Skeletal muscle cell (primary cell): ENCODE measurements at places on chromosomes 4 and X.
A peak's percentile ranks its signal among the peaks of the same experiment; 100 is the strongest.

- DNase-seq, result no peak
Measured at GRCh38 chrX:31147175-31147574, 75.3 kb upstream of the FTHL17 start.

DNA sequence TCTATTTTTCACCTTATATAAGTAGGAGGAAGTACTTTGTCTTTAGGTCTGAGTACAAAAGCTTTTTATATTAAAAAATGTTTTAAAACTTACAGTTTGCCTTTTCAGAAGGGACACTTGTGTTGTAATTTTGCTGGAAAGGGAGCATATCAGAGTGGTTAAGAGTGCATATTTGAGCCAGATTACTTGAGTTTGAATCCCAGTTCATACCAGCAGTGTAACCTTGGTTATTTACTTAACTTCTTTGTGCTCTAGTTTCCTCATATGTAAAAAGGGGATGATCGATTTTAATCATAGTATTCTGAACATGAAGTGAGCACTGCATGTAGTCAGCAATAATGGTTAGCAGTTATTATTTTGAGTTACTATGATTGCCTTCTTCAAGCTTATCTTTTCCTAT lies 78.3 kb upstream of the SLC4A4 start:
- no peak for DNase-seq

DNA sequence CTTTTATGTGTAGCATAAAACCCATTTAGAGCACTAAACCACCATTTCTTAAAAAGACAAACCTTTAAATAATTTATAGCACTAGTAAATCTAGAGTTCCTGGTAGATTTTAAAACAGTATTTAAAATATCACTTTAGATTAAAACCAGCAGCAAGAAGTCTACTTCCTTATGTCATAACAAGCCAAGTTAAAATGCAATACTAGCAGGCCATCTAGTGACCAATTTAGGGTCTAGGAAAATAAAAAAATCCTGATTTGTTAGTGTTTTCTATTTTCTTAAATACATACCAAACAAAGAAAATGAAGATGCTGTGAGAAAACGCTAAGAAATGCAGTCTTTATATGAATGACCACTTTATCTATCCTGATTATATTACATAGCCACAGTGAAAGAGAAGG lies 53.9 kb downstream of the PAPSS1 start:
- DNase-seq, result no peak

DNA sequence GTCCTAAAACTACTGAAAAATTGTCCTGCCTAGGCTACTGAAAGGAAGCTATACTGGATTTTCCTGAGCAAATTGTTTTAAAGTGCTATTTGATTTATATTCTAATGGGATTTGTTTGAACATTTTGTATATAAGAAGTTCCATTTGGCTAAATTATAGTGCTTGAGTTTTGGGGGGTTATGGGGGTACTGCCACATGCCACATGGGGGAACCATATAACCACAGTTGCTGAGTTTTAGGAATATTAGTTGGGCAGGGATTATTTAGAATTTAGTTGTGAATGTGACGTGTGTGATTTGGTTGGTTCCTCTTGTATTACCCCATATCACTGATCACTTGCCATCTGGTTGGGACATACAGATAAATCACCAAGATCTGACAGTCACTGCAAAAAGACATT lies 224.5 kb upstream of the TAPT1 start:
- DNase-seq, result no peak

DNA sequence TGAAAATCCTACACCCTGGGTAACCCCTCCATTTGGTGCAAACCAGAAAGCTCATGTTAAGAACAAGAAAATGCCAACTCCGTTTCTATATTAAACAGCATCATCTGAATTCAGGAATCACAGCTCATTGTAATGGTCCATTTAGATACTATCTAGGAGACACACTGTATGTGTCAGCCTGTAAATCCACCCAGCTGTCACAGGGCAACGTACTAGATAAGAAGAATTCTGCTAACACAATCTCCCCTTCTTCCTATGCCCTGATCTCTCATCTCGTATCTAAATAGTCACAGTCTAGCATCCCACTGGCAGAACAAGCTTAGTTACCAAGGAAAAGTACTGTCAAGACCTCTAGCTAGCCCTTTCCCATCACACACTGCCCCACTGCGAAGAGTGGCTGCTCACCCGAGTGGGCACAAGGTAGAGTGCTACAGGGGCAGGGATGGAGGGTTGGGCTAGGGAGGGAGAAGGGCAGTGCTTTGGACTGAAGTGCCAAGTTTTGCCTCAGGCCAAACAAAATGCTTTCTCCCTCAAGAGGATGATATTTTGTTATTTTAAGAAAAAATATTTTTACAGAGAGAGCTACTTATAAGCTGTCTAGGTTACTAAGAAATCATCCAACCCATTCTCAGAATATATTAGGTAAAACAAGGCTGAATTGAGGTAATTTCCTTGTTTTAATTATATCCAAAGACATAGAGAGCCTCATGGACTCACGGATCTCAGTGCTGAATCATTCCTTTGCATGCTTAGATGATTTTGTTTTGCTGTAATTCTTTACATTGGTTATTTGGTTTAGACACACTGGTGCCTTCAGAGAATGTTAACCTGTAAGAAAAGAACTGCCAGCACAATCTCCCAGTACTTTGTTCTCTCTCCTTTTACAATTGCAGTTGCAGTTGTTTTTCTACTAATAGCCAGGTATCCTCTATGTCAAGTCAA lies 196.6 kb downstream of the PRDM5 start:
- DNase-seq, result no peak

DNA sequence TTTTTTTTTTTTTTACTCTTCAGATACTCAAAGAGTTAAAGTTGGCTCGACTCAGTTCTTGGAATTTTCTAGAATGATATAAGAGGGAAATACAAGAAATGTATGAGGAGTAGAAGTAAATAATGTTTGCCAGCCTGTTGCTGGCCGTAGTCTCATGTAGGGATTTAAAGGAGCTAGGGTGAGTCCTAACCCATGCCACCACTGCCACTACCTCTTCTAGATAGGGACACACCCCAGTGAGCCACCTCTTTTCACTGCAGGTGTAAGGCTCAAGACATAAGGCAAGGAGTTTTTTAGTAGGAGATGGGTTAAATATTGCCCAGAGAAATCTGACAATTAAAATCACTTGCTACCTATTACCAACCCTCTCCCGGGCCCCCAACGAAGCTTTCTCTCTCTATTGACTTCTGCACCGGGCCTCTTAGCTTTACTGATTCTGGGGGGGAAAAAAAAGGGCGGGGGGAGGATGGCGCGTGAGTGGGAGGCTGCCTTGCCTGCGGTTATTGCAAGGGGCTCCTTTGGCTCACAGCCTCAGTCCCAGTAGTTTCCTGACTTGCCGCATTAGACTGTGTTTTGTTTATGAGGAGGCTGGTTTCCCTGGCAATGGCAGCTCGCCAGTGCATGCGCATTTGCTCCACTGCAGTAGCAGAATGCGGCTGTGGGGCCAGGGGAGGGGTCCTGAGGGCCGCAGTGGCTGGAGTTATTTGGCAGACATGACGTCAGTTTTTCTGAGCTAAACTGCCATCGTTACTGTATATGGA lies 3.0 kb downstream of the LINC00632 start:
- DNase-seq, result peak; percentile 49

- DNase-seq, result no peak
Measured at GRCh38 chrX:148513661-148514060, 13.2 kb downstream of the AFF2 start.

DNA sequence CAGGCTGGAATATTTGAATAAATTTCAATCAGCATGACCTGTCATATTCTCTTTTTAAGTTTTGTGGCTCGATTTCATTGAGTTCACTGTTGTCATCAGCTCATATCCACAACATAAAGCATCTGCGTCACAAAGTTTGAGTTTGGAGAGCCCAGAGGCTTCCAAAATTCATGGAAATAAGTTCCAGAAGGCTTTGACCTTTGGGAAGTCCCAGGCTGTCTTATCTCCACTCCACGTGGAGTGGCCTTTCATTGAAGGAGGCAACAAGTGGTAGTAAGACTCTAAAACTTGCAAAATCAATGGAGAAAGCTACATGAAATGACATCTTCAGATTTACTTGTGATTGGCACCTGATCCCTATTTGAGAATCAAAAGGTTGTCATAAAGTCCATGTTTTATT lies 54.1 kb upstream of the UNC5C start:
- no peak for DNase-seq

DNA sequence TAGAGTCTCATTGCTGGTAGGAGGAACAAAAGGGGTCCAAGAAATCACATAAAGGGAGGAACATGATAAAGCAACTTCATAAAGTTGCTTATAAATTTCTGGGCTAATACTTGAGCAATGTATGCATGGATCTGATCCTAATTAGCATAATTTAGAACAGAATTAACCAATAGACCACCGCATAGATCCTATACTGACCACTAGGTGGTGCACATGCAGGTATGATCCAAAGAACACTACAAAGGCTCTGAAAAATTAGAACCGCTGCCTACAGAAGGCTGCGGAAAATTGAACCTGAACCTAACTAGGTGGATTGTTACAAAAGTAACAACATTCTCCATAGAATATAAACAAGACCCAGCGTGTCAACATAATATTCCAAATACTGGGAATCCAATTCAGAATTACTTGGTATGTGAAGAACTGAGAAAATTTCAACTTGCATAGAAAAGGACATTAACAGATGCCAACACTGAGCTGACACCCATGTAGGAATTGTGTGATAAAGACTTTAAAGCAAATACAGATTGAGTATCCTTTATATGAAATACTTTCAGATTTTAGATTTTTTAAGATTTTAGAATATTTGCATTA lies 23.3 kb downstream of the BRCC3 start:
- no peak for DNase-seq

GRCh38 chr4:13678186-13678924 lies 50.8 kb upstream of the BOD1L1 start:
- no peak for DNase-seq

GRCh38 chrX:65874110-65874509 lies 165.8 kb downstream of the VSIG4 start:
- no peak for DNase-seq

- DNase-seq, result no peak
Measured at GRCh38 chr4:44016570-44017421, 431.8 kb downstream of the KCTD8 start.

DNA sequence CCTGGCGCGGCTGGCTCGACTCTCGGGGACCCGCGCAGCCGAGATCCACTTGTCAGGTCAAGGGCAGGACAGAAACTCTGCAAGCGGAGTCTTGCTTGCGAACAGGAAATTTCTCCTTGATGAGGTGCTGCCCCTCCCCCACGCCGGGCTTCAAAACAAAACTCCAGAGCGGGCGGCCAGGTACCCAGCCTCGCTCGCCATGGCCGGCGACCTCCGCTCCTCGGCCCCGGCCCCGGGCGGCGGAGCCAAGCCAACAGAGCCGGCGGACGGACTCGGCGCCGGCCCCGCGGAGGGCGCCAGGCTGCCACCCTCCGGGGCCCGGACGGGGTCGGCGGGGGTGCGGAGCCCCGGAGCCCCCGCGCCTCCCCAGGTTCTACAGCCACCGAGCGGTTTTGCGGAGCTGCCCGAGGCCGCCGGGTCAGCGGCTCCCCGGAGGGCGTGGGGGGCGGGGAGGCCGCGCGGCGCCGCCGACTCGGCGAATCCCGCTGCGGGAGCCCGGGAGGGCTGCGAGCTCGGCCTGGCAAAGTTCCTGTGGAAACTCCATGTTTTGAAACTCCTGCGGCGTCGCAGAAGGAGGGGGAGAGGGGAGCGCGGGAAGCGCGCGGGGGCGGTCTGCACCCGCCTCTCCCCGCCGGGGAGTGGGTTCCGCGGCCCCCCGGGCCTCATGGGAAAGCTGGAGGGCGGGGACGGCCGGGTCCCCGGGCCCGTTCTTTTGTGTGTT lies 11.7 kb upstream of the BCOR start:
- no peak for DNase-seq

- no peak for DNase-seq
Measured at GRCh38 chrX:57172544-57172943, 35.3 kb upstream of the SPIN2A start.

GRCh38 chr4:120085705-120086104 lies 19.1 kb upstream of the MAD2L1 start:
- DNase-seq, result no peak

- no peak for DNase-seq
Measured at GRCh38 chrX:48505481-48505880, 3.3 kb upstream of the PORCN start.

DNA sequence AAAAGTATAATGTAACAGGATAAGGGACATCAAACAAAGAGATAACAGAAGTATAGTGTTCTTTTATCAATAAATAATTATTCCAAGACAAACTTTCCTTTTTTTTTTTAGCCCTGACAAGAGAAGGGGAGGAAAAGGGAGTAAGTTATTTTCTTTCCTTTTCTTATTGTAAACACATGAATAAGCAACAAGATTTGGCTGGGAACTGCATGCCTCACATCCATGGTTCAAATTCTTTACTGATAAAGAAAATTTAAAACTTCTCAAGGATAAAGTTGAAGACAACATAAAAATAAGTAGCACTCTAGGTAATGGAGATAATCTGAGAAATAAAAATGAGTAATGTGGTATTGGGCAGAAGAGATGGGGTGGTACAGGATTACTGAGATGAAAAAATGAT lies 71.6 kb downstream of the NEK1 start:
- no peak for DNase-seq

- DNase-seq, result no peak
Measured at GRCh38 chr4:41241919-41242318, 14.8 kb upstream of the UCHL1 start.

DNA sequence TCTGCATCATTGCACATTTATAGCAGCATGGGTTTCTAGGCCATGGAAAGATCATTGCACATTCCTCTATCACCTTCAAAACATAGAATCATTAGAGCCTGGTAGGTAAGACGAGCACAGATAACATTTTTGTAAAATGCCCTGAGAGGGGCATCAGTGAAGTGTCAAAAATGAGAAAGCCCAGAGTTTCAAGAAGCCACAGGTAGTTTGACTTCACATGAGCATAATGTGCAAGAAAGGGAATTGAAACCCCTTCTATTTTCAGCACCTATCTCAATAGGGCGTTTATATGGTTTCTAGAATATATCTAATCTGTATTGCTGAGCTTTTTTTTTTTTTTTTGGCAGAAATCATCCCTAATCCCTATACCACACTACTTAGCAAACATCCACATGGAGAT lies 2441.7 kb downstream of the ARAP2 start:
- DNase-seq, result no peak

GRCh38 chr4:113740857-113741379 lies 20.6 kb downstream of the CAMK2D start:
- no peak for DNase-seq
